IPS DF 6.9 (cell line): ENCODE measurements at places on chromosomes 2 and 18.

- no peak for DNase-seq
Observed at GRCh38 chr2:234679301-234679740, 182.4 kb upstream of the ARL4C start.

DNA sequence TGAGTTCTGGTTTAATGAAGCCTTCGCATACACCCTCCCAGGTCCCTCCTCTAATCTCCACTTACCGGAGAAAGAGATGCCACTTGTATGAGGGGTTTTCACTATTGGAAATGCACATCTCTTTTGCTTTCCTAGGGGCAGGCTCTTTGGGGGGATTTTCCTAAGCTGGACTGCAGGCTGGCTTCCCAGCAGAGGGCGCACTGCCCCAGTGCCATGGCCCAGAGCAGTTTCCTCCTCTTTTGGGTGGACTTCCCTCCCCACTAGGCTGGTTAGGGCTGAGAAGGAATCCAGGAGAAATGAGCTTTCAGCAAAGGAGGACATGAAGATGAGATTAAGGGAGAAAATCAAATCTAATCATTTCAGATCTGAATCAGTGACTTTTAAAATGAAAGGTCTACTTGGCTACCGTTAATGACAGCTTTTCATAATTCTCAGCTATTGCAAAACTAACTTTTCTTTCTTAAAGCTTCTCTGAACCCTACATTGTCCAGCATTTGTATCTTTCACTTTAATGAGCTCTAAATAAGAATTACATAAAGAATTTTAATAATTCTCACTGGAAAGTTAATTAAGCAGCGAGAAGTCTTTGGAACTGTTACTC, 784.1 kb upstream of the FANCL start:
- DNase-seq: peak; percentile 31

DNA sequence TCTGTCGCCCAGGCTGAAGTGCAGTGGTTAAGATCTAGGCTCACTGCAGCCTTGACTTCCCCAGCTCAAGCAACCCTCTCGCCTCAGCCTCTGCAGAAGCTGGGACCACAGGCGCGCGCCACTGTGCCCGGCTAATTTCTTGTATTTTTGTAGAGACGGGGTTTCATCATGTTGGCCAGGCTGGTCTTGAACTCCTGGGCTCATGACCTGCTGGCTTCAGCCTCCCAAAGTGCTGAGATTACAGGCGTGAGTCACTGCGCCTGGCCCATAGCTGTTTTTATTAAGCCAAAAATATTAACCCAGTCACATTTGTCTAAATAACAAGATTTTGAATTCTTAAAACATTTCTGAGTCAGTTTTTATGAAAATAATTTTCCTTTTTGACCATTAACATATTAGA, 6.3 kb upstream of the SFT2D3 start:
- no peak for DNase-seq

DNA sequence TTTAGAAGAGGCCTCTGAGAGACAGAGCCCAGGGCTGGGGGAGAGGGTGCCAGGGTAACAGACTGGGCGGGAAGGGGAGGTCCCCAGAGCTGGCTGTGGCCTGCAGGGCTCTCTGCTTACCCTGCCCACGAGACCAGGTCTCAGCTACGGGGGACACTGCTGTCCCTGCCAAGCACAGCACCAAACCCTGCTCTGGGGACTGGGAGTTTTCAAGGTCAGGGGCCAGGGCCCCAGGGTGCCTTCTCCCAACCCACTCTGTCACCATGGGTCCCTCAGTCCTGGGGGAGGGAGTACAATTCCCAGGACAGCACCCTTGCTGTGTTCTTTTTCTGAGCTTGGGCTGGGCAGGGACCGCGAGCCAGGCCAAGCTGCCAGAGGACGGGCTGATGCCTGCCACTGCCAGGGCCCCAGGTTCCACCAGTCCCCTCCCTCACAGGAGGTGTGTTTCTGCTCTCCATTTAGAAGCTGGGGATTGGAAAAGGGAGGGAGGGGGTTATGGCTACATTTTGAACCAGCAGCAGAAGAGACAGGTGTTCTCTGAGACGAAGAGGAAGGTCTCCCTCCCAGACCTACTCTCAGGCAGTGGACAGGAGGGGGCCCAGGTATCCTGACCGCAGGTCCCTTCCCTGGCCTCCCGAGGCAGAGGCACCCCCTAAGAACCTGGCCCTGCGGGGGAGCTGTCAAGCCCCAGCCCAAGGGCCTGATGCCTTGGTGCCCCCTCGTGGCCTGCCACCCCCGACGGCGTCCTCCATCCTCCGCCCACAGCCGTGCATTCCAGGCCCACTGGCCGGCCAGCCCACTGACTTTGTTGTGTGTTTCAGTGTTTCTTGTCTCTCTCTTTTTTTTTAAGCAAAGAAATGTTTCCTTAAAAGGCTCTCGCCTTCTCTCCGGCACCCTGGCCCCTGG, 80.4 kb downstream of the TNS1 start:
- no peak for DNase-seq

DNA sequence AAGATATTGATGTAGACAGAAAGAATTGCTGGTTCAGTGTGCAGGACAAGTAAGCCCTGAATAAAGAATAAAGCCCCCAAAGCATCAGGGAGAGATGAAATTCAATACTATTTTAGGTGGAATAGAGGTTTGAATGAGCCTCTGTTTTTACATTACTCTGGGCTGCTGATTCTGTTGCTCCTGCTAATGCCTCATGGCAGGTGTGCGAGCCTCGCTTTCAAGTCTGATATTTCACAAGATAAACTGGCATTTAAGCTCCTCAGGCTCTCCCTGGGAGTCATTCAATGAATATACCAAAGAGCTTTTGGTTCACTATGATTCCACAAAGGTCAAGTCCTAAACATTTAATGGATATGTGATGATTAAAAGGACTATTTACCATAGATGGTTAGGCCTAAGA, 601.0 kb upstream of the SLC39A10 start:
- DNase-seq: no peak

DNA sequence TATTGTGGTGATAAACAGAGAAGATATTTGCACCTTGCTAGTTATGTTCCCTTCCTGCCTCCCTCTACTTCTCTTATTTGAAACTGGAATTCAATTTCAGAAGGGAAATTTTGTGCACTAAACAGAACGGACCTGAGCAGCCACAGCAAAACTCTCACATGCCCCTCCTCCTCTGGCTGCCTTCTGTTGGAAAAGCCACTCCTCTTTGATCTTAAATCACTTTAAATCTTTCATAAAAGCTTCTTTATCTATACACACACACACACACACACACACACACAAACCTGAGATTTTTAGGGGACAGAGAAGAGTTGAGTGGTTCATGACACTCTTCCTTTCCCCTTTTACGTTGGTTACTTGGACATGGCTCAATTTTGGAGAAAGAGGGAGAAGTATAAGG, 5.6 kb downstream of the TBR1 start:
- DNase-seq: no peak

- DNase-seq: no peak
Observed at GRCh38 chr2:174972924-174973323, 32.3 kb downstream of the CHN1 start.

DNA sequence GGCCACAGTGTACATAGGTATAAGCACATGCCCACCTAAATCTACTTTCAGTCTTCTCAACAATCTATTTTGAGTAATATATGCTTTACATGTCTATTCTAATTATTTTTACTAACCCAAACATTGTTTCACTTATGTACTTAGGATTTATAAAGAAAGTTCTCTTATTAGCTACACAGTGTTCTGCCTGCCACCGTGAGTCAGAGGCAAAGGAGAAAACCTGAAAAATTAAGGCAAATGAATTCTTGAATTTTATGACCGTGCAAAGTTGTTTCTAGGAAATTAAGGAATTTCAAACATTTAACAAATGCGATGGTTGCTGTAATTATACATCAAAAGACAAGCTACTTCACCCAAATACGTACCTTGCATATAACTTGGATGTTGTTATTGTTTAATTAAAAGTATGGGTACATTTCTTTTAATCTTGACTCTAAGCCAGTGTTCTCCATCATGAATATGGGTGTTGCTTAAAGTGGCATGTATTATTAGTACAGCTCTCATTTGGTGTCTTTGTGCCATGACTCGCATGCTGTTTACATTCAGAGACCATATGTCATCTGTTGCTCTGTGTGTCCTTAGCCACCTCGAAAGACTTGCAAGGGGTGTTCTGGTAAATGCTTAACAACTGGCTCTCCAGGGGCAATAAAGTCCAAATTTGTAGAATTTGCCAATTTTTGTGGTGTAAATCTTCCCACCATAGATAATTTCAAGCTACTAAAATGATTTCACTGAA, 154.3 kb upstream of the FN1 start:
- DNase-seq: no peak

DNA sequence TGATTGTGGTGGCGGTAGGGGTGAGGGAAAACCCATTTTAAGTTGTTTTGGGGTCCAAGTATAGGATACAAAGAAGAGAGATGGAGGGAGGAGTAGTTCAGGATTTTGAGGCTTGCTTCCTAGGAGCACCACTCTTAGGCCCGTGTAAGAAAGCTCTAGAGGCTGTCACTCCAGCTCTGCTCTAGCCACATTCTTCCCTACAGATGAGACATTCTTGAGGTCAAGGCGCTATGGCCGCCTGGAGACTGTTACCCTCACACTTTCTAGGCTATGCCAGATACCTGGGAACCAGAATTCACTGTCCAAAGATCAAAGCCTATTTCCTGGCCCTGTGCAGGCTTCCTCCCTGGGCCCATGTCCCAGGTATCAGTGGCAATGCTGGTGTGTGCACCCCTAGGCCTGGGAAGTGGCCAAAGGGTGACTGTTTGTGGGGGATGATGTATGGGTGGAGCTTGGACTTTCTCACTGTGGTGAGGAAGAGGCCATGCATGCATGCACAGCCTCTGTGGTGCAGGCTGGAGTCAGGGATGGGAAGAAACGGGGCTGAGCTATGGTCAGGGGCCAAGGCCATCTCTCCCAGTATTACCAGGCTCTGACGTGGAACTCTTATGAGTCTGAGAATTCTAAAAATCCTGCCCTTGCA, 7.0 kb upstream of the TTL start:
- no peak for DNase-seq

- no peak for DNase-seq
Observed at GRCh38 chr2:159169187-159169586, 117.3 kb downstream of the WDSUB1 start.

GRCh38 chr2:27372937-27373336, 2.5 kb downstream of the SNX17 start:
- DNase-seq: no peak
